A172 (cell line): ENCODE measurements at places on chromosomes 6 and 20. TPM values are rescaled to one million over a fixed set of nuclear protein-coding genes. Genes with fewer than 3 reads are reported as not detected.

DNA sequence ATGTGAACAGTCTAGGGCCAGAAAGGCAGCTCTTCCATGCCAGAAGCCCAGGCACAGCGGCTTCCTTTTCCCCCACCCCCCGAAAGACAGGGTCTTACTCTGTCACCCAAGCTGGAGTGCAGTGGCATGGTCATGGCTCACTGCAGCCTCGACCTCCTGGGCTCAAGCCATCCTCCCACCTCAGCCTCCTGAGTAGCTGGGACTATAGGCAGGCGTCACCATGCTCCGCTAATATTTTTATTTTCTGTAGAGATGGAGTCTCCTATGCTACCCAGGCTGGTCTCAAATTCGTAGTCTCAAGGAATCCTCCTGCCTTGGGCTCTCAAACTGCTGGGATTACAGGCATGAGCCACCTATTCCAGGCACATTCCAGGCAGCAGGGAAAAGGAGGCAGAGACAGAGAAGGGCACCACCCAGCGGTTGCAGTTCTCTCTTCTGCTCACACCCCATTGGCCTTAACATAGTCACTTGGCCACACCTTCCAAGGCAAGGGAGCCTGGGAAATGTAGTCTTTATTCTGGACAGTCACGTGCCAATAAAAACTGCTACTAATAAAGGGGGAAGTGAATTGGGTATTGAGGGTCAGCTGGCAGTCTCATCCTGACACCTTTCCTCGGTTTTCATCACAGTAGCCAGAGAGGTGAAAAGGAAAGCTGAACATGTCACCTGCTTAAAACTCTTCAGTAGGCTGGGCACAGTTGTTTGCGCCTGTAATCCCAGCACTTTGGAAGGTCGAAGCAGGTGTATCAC, 205.9 kb downstream of the ZMYND8 start:
- peak; percentile 89 for DNase-seq

DNA sequence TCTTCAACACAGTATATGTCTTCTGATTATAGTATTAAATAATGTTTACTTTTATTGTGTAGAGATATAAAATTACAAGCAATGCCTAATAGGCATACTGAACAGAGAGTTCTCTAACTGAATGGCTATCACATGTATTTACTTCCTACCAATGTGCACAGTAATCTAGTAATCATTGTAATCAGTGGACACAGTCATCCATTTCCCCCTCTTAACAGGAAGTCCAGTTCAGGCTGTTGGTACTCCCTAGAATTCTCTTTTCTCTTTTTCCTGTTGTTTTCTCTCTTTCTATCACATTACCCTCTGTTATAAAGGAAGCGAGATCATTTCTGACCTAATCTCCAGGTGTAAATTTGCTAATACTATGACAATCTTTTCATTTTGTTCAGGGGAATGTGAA, 172.5 kb downstream of the HTR1B start:
- DNase-seq: no peak

- no peak for DNase-seq
Observed at GRCh38 chr20:36474563-36474962, 66.8 kb upstream of the MYL9 start.

GRCh38 chr6:170178561-170179477, 112.1 kb downstream of the DLL1 start:
- no peak for DNase-seq

PDYN gene
- total RNA-seq: not detected in 2 replicates

DNA sequence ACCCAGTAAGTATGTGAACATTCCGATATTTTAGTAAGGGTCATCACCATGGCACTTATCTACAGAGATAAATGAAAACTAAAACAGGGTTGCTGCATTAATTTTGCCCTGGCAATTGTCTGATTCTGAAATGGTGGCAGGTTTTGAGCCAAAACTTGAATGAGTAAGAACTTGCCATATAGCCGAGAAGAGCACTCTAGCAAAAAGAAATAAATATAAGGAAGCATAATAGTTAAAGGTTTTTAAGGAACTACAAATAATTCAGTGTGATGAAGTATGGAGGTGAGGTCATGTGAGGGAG, 68.5 kb upstream of the BTN3A2 start:
- no peak for DNase-seq

GRCh38 chr20:24622856-24623255, 153.4 kb downstream of the SYNDIG1 start:
- DNase-seq: no peak
